Iris pigment epithelial cell (primary cell): ENCODE measurements at places on chromosomes 4 and X.

- peak; percentile 78 for DNase-seq
These were observed 125.5 kb downstream of the GPC3 start for GRCh38 chrX:133859860-133860259.

DNA sequence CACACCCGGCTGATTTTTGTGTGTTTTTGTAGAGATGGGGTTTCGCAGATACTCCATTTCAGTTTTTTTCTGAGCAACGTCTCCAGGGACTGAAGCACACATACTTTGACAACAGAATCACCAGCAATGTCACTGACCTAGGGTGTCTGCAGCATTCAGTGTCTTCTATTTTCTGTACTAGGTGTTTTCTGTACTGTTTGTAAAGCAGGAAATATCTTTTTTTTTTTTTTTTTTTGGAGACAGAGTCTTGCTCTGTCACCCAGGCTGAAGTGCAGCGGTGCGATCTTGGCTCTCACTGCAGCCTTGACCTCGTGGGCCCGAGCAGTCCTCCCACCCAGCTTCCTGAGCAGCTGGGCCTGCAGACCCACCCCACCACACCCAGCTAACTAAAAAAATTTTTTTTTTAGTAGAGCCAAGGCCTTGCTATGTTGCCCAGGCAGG is 8.9 kb downstream of the ADD1 start:
- no peak for DNase-seq

DNA sequence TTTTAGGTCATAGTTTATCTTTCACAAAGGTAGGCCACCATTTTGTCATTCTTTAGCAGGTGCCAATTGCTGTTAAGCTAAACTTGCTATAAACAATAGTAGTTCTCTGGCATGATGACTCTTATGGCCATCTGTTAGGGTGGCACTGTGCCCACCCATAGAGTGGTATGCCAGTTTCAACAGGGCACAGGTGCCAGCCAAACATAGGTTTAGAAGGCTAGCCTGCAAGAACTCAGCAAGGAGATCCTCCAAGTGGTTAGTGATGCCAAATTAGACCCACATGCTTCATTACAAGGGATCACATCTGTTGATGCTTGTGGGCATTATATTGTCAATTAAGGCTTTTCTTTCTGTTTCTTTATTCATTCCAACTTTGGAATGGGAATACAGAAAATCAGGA is 204.5 kb downstream of the FMR1NB start:
- no peak for DNase-seq

DNA sequence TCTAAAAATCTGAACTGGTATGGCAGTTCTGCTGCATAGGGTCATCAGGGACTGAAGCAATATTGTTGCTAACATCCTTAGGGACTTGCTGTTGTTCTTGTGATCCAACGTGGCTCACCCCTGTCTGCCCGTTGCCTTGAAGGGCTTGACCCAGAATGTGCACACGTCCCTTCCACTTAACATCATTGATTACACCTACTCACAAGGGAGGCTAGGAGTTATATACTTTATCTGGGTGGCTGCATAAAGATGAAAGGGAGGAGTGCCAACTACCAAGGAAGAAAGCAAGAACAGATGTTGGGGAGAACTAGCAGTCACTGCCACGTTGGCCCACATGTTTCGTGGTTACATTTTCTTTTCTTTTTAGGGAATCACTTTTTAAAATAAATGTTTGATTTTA is 34.0 kb downstream of the SLC9A6 start:
- DNase-seq: no peak

GRCh38 chr4:119510395-119511149 is 118.0 kb downstream of the PDE5A start:
- no peak for DNase-seq

DNA sequence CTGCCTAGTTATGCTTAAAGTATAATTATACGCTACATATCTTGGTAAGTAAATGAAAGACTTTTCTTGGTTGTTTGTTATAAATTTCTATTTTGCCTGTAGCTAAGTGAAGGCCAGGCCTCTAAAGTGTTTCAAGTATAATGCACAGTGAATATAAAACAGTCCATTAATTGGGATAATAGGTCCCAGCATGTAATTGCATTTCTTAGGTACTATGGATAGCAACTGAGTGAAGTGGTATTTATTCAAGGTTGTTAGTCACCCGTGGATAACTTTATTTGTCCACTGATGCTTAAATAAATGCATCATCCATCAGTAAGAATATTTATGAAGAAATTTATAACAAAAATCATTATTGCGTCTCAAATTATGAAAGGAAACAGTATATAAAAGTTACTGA is 59.1 kb downstream of the TEX13C start:
- DNase-seq: no peak

- DNase-seq: peak; percentile 32
These were observed 249.3 kb upstream of the PRKX start for GRCh38 chrX:3962511-3963311.

DNA sequence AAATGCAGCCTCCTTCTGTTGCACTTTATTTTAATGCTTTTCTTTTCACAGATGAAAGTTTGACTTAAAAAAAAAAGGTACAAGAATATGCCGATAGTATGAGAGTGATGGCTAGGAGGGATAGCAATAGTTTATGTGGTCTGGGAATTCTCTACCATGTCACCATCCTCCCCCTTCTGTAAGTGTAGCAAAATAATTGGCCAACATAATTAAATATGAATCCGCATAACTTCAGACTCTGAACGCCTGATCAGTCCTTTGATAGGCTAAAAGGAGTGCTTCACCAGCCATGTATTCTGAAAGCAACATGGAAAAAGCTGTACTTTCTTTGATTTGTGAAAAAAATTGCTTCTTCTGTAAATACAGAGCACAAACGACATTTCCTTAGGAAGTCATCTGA is 95.7 kb upstream of the TTC29 start:
- no peak for DNase-seq

- DNase-seq: peak; percentile 21
These were observed 12.0 kb upstream of the RBBP7 start for GRCh38 chrX:16882169-16882568.

DNA sequence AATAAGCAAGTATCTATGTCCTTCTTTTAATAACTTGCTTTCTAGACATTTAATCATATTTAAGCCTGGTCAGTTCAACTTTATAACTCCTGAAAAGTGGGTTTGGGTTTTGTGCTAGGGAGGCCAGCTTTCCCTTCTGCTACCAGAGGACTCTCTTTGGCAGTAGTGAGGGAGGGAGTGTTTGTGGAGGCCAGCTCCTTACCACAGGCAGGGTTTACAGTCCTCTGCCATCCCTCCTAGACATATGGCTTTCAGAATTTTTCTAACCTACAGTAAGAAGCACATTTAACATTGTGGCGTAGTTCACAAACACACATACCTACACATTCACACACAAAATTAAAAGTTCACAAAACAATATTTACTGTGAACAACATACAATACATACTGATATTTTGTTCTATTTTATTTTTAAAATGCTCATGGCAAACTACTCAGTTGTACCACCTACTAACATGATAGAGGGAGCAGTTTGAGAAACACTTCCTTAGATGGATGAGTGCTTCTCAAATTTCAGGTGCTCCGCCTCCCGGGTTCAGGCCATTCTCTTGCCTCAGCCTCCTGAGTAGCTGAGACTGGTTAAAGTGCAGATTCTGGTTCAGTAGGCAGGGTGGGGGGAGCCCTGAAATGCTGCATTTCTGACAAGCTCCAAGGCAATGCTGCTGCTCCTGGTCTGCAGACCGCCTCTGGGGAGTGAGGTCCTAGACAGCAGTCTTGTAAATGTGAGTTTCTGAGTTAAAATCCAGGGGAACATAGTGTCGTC is 86.7 kb downstream of the PTTG2 start:
- DNase-seq: peak; percentile 62

DNA sequence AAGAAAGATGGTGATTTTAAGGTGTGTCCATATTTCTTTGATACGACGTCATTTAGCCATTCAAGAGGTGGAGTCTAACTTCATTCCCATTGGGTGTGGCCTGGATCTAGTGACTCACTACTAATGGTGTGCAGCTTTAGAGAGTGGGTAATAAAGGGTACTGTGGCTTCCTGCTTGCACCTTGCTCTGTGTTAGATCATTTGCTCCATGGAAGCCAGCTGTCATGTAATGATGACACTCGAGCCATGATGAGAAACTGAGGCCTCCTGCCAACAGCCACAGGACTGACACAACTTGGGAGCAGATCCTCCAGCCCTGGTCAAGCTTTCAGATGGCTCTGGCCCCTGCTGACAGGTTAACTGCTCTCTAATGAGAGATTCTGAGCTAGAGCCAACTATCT is 82.0 kb downstream of the UNC5C start:
- DNase-seq: no peak

- no peak for DNase-seq
These were observed 86.7 kb upstream of the PDHA1 start for GRCh38 chrX:19256986-19257385.

GRCh38 chr4:23873717-23874535 is 15.9 kb downstream of the PPARGC1A start:
- no peak for DNase-seq

GRCh38 chrX:70592091-70592490 is 147.5 kb downstream of the DLG3 start:
- DNase-seq: peak; percentile 75

GRCh38 chr4:53055274-53055673 is 193.2 kb downstream of the RASL11B start:
- DNase-seq: peak; percentile 88

GRCh38 chr4:2930135-2930757 is 33.0 kb downstream of the NOP14 start:
- DNase-seq: no peak

- DNase-seq: no peak
These were observed 80.0 kb upstream of the CLCN4 start for GRCh38 chrX:10076765-10077164.

- no peak for DNase-seq
These were observed 761.0 kb downstream of the IL1RAPL1 start for GRCh38 chrX:29348288-29348687.

DNA sequence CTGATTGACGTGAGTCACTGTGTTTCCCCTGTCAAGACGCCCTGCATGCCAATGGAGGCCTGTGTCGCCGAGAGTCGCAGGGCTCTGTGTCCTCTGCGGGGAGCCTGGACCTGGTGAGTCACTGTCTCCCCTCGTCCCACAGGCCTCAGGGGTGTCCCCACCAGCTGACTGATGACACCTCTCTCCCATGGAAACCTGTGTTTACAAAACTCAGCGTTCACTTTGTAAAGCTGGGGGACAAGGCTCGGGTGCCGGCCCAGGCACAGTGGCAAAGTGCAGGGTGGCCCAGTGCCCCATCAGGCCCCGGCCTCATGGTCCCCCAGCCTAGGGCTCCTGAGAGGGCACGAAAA is 21.2 kb upstream of the HGFAC start:
- no peak for DNase-seq

DNA sequence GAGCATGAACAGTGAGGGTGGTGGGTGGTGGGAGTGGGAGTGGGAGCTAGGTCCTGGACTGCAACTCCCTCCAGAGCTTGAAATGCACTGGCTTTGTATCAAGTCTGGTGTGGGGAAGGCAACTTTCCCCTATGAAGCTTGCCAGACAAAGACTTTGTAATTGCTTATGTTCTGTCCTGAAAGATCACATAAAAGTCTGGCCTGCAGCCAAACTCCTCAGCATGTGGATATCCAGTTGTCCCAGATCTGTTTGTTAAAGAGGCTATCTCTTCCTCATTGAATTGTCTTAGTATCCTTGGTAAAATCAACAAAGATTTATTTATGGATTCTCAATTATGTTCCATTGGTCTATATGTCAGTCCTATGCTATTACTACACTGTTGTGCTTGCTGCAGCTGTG is 607.9 kb downstream of the GLUD2 start:
- peak; percentile 12 for DNase-seq

DNA sequence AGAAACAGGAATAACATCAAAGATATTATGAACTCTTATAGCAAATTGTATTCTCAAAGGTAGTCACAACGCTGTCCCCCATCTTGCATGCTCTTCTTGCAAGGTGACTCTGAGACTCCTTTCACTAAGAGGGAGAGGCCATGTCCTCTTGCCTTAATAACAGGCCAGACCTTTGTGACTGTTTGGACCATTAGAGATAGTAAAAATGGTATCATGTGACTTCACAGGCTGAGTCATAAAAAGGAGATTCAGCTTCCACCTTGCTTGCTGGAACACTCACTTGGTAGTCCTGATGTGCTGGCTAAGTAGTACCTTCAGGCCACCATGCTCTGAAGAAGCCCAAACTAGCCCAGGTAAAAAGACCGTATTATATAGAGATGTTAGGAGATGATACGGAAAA is 143.8 kb downstream of the FBXW7 start:
- DNase-seq: no peak

GRCh38 chr4:145130788-145131399 is 32.8 kb downstream of the ABCE1 start:
- DNase-seq: peak; percentile 91

DNA sequence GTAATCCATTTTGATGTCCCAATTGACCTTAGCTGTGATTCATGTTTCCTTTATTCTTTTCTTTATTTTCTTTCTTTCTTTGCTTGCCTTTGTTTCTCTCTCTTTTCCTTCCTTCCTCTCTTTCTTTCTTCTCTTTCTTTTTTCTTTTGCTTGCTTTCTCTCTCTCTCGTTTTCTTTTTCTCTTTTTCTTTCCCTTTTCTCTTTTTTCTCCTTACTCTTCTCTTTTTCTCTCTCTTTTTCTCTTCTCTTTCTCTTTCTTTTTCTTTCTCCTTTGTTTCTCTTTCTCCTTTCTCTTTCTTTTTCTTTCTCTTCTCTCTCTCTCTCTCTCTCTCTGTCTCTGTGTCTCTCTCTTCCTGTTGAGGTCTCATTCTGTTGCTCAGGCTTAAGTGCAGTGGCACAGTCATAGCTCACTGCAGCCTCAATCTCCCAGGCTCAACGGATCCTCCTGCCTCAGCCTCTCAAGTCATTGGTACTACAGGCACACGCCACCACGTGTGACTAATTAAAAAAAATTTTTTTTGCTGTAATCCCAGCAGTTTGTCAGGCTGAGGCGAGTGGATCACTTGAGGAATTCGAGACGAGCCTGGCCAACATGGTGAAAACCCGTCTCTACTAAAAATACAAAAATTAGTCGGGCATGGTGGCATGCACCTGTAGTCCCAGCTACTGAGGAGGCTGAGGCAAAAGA is 8.0 kb upstream of the DHRSX start:
- no peak for DNase-seq

DNA sequence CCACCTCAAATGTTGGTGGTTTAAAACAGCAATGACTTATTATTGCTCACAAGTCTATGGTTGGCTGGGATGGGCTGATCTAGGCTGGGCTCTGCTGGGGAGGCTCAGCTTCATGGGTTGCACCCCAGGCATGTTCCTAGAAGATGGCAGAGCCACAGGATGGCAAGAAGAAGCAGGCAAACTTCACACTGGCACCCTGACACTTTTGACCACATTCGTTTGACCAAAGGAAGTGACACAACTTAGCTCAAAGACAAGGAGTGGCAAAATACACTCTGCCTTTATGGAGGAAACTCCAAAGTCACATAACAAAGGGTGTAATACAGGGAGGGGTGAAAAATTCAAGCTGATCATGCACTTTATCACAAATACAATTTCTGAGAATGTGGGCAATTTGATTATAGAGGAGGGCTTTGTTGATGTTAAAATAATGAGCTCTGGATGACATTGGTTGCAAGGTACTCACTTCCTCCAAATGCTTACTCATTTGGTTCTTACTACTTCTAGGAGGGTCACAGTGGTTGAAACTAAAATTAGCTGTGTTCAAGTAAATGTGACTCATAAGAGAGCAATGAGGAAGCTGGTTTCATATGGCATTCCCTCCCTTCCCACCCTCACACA is 249.2 kb upstream of the RPS6KA3 start:
- DNase-seq: peak; percentile 90

GRCh38 chr4:20217951-20218350 is 33.8 kb upstream of the SLIT2 start:
- DNase-seq: no peak

- peak; percentile 27 for DNase-seq
These were observed 135.5 kb downstream of the AMMECR1 start for GRCh38 chrX:110182362-110182761.

GRCh38 chrX:36856849-36857248 is 151.3 kb upstream of the FAM47C start:
- peak; percentile 12 for DNase-seq
